ENCODE measurements at places on chromosomes 2 and 18.

GRCh38 chr2:217703999-217704398 is 298.8 kb downstream of the TNS1 start:
- DNase-seq = no peak

- DNase-seq = no peak
Observed at GRCh38 chr2:100625717-100626116, 62.9 kb downstream of the PDCL3 start.

- no peak for DNase-seq
Observed at GRCh38 chr2:102166189-102166845, 20.5 kb upstream of the IL1RL2 start.

DNA sequence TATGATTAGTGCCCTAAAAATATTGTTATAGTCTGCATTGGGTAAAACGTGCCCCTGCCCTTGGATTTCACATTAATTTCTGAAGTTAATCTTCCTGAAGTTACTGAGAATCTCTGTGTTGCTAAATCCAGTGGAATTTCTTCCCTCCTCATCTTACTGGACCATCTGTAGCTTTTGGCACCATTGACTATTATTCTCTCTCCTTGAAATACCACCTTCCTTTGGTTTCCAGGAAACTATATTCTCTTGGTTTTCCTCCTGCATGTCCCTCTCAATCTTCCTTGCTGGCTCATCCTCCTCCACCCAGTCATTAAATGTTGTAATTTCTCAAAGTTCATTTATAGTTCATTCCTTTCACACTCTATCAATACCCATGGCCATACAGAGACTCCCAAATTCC is 110.6 kb upstream of the SLC35G4 start:
- peak; percentile 52 for DNase-seq

- no peak for DNase-seq
Observed at GRCh38 chr2:241003830-241004564, 5.6 kb downstream of the SNED1 start.

DNA sequence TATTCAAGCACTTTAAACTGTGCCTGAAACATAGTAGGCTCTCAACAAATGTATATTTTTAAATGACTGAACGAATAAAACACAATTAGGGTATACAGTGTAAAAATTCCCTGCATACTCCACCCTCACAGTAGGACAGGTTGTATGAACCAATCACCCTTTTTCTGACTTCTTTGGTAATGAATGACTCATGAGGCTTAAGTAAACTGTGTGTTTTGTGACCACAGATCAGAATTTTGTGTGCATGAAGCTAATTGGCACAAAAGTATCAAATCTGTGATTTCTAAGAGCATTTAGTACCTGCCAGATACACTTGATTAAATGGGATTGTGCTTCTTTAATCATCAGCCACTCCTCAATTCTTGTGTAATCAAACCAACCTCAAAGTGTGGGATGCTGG is 109.9 kb upstream of the MAP4K3 start:
- no peak for DNase-seq

- DNase-seq = no peak
Observed at GRCh38 chr2:95258271-95258670, 16.0 kb upstream of the PROM2 start.

GRCh38 chr2:215619022-215619958 is 183.4 kb upstream of the FN1 start:
- peak; percentile 94 for DNase-seq

DNA sequence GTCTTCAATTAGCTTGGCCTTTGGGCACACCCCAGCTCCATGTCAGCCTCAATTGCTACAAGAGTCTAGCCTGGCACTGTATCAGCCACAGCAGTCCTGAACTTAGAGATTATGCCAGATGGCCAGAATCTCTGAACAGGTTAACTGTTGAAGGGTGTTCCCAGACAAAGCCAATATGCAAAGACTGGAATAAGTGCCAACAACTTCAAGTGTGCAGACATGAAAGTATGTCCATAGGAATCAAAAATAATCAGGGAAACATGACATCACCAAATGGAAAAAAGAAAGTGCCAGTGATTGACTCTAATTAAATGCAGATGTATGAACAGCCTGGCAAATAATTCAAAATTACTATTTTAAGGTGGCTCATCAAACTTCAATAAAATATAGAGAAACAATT is 98.5 kb upstream of the DOCK10 start:
- DNase-seq = no peak

DNA sequence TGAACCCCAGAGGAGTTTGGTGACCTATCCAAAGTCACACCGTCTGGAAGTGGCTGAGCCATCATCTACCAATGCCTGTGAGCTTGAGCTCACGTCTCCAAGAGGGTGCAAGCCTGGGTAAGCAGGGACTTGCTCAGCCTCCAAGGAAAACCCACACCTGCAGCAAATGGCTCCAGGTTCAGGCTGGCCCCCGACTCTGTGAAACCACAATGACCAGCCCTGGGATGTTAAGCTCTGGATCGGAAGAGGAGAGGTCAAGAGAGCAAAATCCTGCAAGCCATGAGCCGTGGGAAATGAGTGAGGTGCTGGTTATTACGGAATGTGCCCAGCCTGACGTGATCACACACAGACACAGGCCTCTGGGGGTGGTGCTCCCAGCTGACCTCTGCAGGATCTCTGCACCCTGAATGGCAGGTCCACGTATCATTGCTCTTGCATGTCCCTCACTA is 94.1 kb upstream of the OTOS start:
- no peak for DNase-seq

DNA sequence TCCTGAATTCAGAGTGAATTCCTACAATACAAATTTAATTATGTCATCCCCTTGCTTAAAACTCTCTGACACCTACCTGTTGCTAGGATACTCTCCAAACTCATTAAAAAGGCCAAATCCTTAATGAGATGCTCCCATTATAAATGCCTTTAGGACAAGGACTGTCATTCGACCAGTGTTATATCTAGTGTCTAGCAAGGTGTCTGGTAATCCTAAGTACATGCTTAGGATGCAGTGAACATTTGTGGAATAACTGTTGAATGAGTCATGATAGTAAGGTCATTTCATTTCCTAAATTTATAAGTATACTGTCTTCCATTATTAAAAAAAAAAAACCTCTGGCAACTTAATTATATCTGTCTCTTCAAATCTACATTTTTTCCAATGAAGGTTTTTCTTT is 588.9 kb upstream of the NRXN1 start:
- DNase-seq = no peak

- peak; percentile 27 for DNase-seq
Observed at GRCh38 chr18:36828157-36828629, 609 bp downstream of the TPGS2 start.

GRCh38 chr18:33875029-33875565 is 297.1 kb downstream of the ASXL3 start:
- no peak for DNase-seq

- no peak for DNase-seq
Observed at GRCh38 chr18:13550418-13551304, 175.7 kb downstream of the FAM210A start.

GRCh38 chr2:178009813-178010212 is 62.8 kb downstream of the PDE11A start:
- DNase-seq = no peak

- no peak for DNase-seq
Observed at GRCh38 chr2:105521176-105521575, 122.3 kb upstream of the FHL2 start.

DNA sequence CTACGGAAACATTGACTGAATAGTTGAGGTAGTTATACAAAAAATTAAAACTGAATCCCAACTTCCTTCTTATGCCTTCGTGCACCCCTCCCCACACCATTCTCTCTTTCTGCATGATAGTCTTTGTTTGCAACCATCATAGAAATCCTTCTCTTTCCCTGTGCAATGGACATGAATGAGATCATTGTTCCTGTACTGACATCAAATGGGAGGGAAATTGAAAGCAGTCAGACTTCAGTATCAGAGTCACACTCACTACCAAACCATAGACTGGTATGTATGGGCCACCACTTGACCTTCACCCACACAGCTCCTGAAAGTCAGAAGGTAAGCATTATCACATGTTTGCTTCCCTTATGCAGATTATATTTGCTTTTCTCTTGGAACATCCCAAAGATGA is 782.8 kb downstream of the BCL11A start:
- no peak for DNase-seq

- no peak for DNase-seq
Observed at GRCh38 chr2:158337018-158337417, 119.5 kb downstream of the CCDC148 start.

GRCh38 chr2:217593732-217594131 is 409.1 kb downstream of the TNS1 start:
- DNase-seq = no peak

- no peak for DNase-seq
Observed at GRCh38 chr2:133504566-133505505, 63.4 kb downstream of the NCKAP5 start.

- DNase-seq = no peak
Observed at GRCh38 chr2:56630286-56630685, 446.5 kb downstream of the CCDC85A start.

DNA sequence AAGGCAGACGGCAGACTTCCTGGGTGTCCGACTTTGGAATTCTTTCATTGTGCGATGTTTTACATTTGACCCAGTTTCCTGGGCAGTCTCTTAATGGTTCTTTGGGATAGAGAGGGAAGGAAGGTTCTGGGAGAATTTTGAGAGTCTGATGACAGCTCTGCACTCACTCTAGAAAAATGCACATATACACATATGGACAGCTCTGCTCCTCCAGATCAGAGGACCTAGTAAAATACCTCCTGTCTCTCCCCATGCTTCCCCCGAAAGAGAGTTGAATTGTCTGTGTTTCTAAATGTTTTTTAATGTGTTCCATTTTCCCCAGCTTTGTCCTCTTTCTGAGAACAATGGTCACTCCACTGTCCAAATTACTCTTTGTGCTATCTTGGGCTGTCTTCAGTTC is 102.0 kb upstream of the CXCR4 start:
- no peak for DNase-seq

GRCh38 chr18:42183746-42184145 is 228.7 kb downstream of the PIK3C3 start:
- no peak for DNase-seq

- DNase-seq = peak; percentile 71
Observed at GRCh38 chr18:5513947-5514346, 29.9 kb downstream of the EPB41L3 start.

DNA sequence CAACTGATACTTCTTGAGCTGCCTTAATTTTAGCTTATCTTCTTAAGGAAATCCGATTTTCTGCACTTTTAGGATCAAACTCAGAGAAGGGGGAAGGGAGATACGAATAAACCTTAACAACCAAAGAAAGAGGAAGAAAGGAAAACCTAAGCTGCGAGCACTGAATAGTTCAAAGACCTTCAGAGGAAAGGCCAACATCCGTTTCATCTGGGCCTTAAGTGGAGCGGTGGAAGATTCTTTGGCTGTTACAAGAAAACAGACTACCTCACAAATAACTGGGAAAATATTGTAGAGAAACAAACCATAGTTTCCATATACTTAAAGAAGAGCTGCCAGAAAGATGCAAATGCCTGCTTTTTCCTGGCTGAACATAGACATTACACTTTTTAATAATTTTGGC is 43.6 kb downstream of the VIT start:
- DNase-seq = no peak

DNA sequence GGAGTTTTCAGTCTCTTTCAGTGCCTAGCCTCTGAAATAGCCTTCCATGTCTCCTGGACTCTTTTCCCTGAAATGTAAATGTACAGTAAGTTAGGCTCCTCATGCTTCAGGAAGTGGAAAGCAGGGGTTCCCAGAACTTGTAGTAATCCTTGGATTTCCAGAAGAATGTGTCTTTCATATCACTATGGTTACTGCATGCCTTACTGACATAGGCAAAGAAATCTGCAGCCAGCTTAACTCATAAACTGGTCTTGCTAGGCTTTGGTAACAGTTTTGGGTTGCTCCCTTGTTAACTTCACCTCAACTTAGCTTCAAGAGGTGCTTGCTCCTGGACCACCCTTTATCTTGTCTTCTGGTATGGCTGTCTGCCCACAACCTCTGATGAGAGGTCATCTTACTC is 686.8 kb upstream of the DDX18 start:
- no peak for DNase-seq

GRCh38 chr2:108924580-108925251 is 64.3 kb downstream of the EDAR start:
- no peak for DNase-seq

DNA sequence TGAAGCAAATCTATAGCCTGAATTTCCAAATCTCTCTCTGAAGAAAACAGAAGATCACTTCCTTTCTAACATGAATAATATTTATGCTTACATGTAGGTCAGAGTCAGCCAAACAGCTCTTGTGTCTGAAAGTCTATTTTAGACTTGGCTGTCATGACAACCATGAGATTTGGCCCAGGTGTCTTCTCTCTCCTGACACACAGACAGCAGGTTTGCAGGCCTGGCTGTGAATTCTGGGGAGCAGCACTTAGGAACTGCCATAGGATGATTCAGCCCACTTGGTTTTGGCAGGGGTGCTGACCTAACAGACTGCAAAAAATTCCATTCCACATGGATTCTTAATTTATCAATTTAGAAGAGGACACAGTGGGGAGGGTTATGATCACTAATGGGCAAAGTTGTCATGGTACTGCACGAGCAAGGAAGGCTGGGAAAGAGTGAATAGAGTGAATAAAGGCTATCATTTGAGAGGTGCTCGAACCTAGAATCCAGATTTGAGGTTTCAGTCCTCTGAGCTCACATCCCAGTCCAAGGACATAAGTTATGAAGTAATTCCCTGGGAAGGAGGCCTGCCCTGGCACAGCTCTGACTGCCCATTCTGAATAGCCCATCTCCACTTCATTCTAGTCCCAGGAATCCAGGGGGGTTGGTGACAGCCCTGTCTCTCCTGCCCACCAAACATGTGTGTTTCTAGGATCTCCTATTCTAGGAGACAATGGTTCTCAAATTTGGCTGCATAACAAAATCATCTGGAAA is 453.9 kb upstream of the TRIB2 start:
- DNase-seq = no peak

DNA sequence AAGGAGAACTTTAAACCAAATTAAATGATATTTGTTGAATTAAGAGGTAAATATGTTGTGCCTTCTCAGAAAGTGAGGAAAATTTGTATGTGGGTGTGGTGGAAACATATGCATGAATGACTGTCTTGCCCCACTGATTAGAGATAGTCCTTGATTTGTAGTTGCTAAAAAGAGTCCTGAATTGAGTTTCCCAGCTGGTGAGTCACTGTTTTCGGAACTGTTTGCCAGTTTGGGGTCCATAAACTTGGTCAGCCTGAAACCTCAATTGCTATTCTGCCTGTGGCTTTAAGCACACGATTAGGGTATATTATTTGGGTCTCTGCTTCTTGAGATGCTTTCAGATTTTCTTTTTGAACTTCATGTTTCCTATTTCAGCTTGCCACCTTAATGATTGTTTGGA is 53.3 kb downstream of the PIKFYVE start:
- DNase-seq = no peak

- DNase-seq = no peak
Observed at GRCh38 chr2:6930923-6931647, 13.9 kb downstream of the RNF144A start.

- DNase-seq = no peak
Observed at GRCh38 chr2:9771481-9772017, 71.7 kb upstream of the TAF1B start.

GRCh38 chr2:120436460-120436739 is 90.5 kb downstream of the INHBB start:
- no peak for DNase-seq

GRCh38 chr2:59733567-59733930 is 819.9 kb downstream of the BCL11A start:
- DNase-seq = no peak

Measured in DMS 273 treated with DMSO at 0.1 percent for 48 hours (cell line).